SK-N-SH (cell line): ENCODE measurements at places on chromosomes 7 and 10. TPM values are rescaled to one million over a fixed set of nuclear protein-coding genes. Genes with fewer than 3 reads are reported as not detected.

- H3K27ac ChIP-seq, result no peak overlapping the region
- H3K27me3 ChIP-seq, result peaks cover 73% of the 10 kb centered on the region
- DNase-seq, result no peak
- no peak overlapping the region for H3K4me3 ChIP-seq
Observed at GRCh38 chr7:155362380-155363145, 64.9 kb downstream of the INSIG1 start.

- no peak overlapping the region; the same call in 1 of the 2 replicates for H3K27ac ChIP-seq
- DNase-seq, result no peak
Observed at GRCh38 chr7:45682358-45682735, 108.2 kb downstream of the ADCY1 start.

DNA sequence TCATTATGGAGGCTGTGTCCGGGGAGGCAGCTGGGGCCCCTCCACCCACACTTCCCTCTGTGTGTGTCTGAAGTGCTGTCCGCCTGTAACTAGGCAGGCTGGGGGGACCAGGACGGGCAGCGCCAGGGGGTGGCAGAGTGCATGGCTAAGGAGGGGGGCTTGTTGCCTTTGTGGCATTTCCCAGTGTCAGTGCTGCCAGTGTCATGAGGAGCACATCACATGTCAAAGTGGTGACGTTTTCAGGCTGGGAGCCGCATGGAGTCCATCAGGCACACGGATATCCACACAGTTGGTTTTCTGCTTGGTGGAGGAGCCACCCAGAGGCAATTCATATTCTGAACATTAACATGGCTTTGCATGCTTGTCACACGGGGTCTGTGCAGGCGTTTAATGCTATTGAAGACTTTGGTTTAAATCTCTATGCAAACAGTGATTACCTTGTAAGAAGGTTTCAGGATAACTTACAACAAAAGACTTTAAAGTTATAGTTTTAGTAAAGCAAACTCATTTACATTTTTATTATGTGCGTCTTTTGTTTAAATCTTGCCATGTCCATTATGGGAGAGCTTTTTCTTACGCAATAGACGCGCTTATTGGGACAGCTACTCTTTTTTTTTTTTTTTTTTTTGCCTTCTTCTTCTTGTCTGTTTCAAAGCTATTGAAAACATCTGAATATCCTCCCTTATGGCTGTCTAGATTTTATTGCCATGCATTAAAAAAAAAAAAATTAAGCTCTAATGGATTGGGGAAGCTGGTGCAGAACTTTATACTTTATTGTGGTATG lies 52.9 kb downstream of the C10orf67 start:
- no peak for DNase-seq
- no peaks in the 10 kb centered on the region for H3K36me3 ChIP-seq
- no peaks in the 10 kb centered on the region for H3K27me3 ChIP-seq
- no peaks in the 10 kb centered on the region for H3K4me1 ChIP-seq
- no peak overlapping the region for H3K27ac ChIP-seq
- no peak overlapping the region for H3K4me3 ChIP-seq

GRCh38 chr7:133904776-133905175 lies 222.4 kb upstream of the LRGUK start:
- no peaks in the 10 kb centered on the region for H3K4me1 ChIP-seq
- no peak for DNase-seq
- no peaks in the 10 kb centered on the region for H3K36me3 ChIP-seq
- H3K27ac ChIP-seq, result no peak overlapping the region
- H3K27me3 ChIP-seq, result no peaks in the 10 kb centered on the region
- no peak overlapping the region for H3K4me3 ChIP-seq

DNA sequence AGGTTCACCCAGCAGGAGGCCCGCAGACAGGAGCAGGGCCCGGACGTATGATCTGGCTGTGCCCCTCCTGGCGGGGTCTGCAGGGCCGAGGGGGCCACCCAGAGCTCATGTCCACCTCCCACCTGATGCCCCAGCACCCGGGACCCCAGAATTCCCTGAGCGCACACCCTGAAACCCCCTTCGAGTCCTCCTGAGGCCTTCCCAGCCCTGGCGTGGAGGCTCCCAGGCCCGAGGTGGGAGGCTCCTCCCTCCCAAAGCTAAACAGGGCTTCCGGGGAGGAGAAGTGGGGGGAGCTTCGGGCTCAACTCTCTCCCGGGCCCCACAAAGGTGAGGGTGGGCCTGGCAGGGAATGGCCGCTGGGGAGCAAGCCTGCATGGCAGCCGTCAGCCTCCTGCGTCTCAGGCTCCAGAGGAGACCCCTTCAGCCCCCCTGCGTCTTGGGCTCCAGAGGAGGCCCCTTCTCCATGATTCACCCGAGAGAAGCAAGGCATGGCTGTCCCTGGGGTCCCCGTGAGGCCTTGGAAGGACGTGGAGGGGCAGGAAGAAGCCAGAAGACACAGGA lies 30.2 kb downstream of the MICALL2 start:
- peaks cover 25% of the 10 kb centered on the region for H3K27me3 ChIP-seq
- no peak overlapping the region for H3K4me3 ChIP-seq
- H3K36me3 ChIP-seq, result no peaks in the 10 kb centered on the region

DNA sequence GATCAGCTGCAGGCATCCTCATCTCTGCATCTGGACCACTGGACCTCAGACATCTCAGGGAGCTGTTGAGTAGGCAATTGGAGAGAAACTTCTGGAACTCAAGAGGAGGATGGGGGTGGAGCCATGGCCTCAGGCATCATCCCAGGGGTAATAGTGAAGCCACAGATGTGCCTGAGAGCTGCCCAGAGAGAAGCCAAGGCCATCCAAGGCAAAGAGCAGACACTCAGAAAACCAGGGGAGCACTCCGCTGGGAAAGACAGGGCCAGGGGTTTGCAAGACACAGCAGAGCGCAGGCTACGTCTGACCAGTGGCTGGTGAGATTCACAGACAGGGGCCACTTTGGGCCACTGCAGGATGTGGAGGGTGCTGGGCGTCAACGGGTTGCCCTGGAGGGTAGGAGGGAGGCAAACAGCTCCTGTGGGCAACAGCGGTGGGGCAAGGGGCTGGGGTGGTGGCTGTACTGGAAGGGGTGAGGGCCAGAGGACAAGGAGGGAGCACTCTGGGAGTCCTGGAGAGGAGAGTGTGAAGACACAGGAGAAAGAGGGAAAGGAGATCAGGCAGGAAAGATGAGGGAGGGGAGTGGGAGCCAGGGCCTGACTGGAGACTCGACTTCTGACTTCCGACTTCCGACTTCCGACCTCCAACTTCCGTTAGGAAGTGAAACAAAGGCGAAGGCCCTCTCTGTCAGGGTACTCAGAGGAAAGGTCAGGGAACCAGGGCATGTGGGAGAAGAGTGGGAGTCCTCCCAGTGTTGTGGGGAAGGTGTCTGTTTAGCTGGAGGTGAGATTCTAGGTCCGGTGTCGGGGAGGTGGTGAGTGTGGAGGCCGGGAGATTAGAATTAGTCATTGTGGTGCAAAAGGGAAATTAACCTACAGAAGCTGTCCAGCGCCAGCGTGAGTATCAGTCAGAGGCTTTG lies 69.7 kb upstream of the ANTXRL start:
- no peaks in the 10 kb centered on the region for H3K4me1 ChIP-seq
- H3K27ac ChIP-seq, result no peak overlapping the region
- peak; percentile 12 for DNase-seq

- no peak for DNase-seq
- no peak overlapping the region for H3K4me3 ChIP-seq
- H3K36me3 ChIP-seq, result no peaks in the 10 kb centered on the region
- H3K4me1 ChIP-seq, result no peaks in the 10 kb centered on the region
- no peak overlapping the region for H3K27ac ChIP-seq
Observed at GRCh38 chr10:10786109-10787090, 231.3 kb upstream of the CELF2 start.

DNA sequence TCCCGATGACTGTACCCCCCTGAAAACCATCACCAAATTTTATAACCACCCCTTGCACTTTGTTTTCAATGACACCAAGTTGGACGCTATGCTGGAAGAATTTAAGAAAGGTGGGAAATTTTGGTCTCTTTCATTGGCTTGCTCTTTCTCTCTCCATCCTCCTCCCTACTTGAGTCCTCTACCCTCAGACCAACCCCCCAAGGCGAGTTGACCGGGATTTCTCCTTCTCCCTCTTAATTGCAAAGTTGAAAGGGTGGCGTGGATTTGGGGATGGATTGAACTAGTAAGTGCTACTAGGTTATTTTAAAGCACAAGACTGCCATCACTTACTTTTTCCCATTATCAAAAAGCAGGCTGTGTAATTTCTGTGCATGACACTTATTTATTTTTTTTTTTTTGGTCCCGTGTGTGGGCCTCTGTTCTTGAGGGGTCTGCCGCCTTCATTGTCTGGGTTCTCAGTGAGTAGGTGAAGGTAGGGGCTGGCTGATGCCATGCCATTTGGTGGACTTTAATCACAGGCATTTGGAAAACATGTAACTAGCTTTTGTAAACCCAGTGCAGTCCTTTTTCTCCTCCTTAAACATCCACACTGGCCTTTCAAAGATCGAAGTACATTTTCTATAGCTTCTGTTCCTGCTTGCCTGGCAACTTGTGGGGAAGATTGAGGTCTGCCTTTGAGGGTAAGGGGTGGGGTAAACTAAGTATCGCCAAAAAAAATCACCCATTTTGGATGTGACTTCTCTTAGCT lies 2.1 kb downstream of the CNNM2 start:
- DNase-seq, result no peak
- no peaks in the 10 kb centered on the region for H3K36me3 ChIP-seq
- no peak overlapping the region for H3K27ac ChIP-seq
- peak overlapping the region; percentile 97 for H3K4me3 ChIP-seq

DNA sequence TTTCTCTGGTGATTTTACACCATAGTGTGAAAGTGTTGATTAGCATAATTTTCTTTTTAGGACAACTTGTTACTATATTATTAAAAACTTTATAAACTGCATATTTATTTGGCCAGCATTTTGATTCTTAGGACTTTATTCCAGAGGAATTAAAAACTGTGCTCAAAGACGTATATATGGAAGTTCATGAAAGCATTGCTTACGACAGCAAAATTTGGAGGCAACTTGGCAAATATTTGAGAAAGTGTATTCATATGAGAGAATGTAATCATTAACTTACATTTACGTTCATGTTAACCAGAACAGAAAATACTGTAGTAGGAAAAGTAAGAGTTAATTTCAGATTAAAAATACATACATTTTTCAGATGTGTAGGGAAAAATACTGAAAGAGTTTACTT lies 203.1 kb downstream of the JCAD start:
- no peaks in the 10 kb centered on the region for H3K27me3 ChIP-seq
- H3K36me3 ChIP-seq, result no peaks in the 10 kb centered on the region
- DNase-seq, result no peak
- peaks cover 27% of the 10 kb centered on the region; the same call in 1 of the 2 replicates for H3K4me1 ChIP-seq

GRCh38 chr7:151875942-151876898 lies 695 bp downstream of the PRKAG2 start:
- no peaks in the 10 kb centered on the region for H3K36me3 ChIP-seq
- H3K4me3 ChIP-seq, result peak overlapping the region; percentile 80
- peaks cover 63% of the 10 kb centered on the region for H3K27me3 ChIP-seq
- peak; percentile 97 for DNase-seq
- H3K27ac ChIP-seq, result no peak overlapping the region

DNA sequence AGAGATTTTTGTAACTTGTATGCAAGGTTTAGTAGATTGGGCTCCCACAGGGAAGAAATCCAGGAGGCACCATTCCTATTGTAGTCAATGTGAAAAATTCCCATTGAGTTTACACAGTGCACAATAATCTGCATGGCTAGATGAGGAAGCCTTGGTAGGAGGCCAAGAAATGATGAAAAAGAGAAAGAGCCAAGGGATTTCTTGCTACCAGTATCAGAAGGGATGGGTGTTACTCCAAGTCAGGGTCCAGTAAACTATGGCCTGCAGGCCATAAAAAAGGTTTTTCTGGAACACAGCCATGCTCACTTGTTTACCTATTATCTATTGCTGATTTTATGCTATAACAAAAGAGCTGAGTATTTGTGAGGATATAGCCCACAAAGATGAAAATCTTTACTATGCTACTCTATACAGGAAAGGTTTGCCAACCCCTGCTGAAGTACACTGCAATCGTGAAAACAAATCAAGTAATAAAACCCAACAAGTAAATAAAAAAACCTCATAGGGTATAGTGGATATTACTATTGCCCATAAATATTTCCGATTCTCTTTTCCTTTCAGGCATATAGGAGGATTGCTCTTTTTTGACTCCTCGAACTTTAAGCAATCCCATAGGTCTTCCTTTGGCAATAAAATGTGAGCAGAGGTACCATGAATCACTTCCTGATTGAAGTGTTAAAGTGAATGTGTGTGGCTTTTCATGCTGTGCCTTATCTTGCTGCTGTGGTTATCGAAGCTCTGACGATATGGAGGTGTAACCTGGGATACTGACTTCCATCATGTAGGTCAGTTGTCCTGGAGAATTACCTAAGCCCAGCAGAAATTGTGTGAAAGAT lies 256.3 kb upstream of the MAGI2 start:
- no peaks in the 10 kb centered on the region for H3K27me3 ChIP-seq
- no peak overlapping the region for H3K27ac ChIP-seq
- H3K4me1 ChIP-seq, result no peaks in the 10 kb centered on the region; the same call in 1 of the 2 replicates
- no peaks in the 10 kb centered on the region for H3K36me3 ChIP-seq
- no peak overlapping the region for H3K4me3 ChIP-seq

- no peak overlapping the region for H3K27ac ChIP-seq
- H3K4me3 ChIP-seq, result no peak overlapping the region
- peaks cover 7% of the 10 kb centered on the region for H3K4me1 ChIP-seq
- no peak for DNase-seq
- H3K36me3 ChIP-seq, result no peaks in the 10 kb centered on the region
Observed at GRCh38 chr10:70692043-70692603, 19.8 kb downstream of the ADAMTS14 start.

- H3K27me3 ChIP-seq, result no peaks in the 10 kb centered on the region
- peaks cover 5% of the 10 kb centered on the region; the same call in 1 of the 2 replicates for H3K4me1 ChIP-seq
- no peak overlapping the region for H3K4me3 ChIP-seq
Observed at GRCh38 chr7:119197877-119198527, 973.5 kb downstream of the ANKRD7 start.

The OPN4 gene
- 0.03 TPM in 1 of 2 replicates, not detected in the other for polyA plus RNA-seq

The SLC12A9 gene
- 29.7 and 31.0 TPM in 2 replicates for polyA plus RNA-seq

The ZNF425 gene
- polyA plus RNA-seq, result 1.4 and 1.6 TPM in 2 replicates

The BHLHA15 gene
- 0.10 TPM in 1 of 2 replicates, not detected in the other for polyA plus RNA-seq

The OR6V1 gene
- not detected in 2 replicates for polyA plus RNA-seq

The RAMP3 gene
- not detected in 2 replicates for polyA plus RNA-seq
